ENCODE measurements at places on chromosomes 1 and 21.

DNA sequence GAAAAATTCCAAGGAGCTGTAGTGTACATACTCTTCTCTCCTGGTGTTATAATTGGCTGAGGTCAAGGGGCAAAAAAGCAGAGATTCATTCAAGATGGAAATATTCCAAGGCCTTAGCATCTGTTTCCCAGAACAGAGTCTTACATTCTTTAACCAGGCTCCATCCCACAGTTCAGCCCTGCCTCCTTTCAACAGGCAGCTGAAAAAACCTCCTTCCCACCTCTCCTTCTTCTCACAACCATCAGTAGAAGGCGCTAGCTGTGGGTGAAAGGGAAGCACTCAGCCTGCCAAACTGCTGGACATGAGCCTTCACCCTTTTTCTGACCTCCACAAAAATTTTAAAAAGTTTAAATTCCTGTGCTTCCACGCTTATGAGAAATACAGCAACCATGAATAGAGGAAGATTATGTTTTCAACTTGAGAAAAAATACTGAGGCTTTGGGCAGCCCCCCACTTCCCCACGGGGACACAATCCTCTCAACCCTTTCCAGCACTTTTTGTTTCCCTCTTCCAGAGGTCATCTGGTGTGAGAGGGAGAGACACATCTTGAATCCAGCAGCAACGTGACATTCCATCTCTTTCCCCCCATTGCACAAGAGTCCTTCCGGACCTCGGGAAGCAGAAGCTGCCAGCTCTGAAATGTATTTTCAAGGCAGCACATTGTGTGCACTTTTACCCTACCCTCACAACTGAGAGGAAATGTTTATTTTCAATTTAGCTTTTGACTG is 43.2 kb upstream of the FMO2 start:
- no peak for DNase-seq

DNA sequence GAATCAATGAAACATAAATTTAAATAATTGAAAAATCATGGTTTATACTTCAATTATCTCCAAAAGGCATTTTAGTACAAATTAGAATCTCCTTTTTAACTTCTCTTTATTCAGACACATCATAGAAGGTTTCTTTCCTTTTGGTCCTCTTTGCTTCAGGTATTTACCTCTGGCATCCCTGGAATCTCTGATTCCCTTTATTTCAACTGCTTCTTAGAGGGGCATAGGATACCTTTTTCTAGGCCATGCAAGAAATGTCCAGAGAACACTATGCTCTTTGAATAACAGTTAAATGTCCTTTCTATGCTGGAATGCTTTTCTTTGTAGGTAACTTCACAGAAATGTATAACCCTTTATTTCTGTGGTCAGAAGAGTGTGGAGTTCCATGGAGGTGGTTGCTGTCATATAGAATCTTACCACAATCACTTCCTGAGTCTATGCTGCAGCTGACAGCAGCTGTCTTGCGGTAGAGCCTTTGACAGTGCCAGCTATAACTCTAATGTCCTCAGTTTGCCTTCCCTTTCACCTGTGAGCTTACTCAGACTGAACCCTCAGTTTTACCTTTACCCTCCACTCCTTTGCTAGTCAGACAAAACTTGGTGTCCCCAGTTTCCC is 8.6 kb downstream of the LAMC2 start:
- no peak for DNase-seq

DNA sequence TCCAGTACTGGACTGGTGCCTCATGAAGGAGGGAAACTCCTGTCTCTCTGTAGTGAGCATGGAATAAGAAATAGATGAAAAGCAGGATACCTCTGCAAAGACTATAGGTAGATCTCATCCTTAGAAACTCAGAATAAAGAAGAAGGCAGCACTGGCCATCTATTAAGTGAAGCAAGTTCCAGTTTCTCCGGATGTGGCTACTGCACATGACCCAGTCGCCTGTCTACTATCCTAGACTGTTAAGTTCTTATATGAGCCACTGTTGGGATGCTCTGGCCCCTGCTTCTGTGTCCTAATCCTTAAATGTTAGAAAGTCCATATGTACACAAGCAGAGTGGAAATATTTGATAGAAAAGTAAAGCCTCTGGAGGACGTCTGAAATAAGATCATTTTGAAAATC is 2.2 kb downstream of the FASLG start:
- DNase-seq, result no peak

- no peak for DNase-seq
These were observed 19.6 kb downstream of the MTHFR start for GRCh38 chr1:11786168-11786567.

GRCh38 chr1:43924516-43924915 is 9.1 kb upstream of the ARTN start:
- no peak for DNase-seq

DNA sequence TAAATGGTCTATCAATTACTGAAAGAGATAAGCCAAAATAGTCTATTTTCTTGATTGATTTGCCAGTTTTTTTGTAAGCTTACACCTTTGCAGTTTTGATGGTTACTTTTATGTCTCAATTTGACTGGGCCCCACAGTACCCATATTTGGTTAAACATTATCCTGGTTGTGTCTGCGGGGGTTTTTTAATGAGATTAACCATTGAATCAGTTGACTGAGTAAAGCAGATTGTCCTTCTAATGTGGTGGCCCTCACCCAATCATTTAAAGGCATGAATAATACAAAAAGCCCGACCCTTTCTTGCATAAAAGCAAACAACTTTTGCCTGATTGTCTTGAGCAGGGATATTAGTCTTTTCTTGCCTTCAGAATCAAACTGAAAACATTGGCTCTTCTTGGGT is 650.0 kb upstream of the RGS18 start:
- no peak for DNase-seq

GRCh38 chr1:245704341-245704740 is 549.6 kb downstream of the KIF26B start:
- no peak for DNase-seq

GRCh38 chr1:168623831-168624230 is 47.4 kb downstream of the XCL1 start:
- no peak for DNase-seq

DNA sequence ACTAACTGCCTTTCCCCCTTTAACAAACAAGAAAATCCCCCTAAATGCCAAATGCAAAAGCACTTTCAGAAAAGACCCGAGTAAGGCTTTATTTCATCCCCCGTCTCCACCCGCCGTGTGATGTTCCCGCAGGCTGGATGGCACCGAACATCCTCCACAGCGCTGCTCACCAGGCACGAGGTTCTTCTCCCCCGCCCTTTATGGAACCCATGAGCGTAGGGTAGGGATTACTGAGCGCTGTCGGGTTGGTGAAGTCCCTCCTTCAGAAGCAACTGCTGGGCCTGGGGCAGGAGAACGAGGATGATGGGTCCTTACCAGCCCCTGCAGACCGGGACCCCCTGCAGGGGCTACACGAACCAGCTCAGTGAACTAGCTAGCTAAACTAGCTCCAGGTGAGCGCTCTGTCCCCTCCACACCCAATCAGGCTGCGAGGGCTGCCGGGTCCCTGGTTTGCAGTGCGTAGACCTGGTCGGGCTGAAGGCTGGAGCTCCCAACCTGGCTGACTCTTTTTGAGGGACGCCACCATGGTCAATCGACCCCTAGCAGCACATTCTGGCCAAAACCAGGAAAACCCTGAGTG is 80.4 kb downstream of the ITPKB start:
- no peak for DNase-seq

Data from activated T-cell treated with anti-CD3 and anti-CD28 coated beads, Interleukin-2, amount 50 U/mL, for 24 hours (primary cell).